ENCODE measurements at places on chromosomes 5 and 9.

DNA sequence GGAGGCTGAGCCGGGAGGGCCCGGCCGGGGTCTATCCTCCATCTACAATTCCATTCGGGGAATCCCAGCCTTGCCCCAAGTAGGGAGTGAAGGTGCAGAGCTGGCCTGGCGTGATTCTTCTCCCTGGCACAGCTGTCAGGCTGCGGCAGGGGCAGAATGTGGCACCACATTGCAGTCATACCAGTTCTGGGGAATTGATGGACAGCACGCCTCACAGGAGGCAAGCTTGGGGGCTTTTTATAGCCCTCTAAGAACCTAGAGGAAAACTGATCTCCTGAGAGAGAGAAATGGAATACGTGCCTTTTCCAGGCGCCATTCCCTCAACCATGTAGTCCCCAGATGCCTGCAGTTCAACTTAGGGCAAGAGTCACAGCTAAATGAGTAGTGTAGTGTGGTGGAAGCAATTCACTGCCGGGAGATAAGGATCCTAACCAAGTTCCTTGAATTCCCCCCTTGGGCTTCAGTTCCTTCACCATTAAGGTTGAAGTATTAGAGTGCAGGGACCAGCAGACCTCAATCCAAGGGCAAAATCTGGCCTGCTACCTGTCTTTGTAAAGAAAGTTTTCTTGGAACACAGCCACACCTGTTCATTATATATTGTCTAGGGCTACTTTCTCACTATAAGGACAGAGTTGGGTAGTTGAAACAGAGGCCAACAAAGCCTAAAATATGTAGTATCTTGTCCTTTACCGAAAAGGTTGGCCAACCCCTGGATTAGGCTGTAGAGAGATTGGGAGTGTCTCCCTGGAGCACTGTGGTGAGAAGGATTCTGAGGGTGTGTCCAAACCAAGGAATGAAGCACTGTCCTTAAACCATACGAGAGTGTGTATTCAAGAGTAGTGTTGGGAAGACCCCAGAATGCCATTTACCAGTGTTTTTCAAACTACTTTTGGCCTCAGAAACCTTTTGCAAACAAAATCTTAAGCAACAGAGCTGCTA lies 10.6 kb downstream of the AFAP1L1 start:
- DNase-seq = no peak

DNA sequence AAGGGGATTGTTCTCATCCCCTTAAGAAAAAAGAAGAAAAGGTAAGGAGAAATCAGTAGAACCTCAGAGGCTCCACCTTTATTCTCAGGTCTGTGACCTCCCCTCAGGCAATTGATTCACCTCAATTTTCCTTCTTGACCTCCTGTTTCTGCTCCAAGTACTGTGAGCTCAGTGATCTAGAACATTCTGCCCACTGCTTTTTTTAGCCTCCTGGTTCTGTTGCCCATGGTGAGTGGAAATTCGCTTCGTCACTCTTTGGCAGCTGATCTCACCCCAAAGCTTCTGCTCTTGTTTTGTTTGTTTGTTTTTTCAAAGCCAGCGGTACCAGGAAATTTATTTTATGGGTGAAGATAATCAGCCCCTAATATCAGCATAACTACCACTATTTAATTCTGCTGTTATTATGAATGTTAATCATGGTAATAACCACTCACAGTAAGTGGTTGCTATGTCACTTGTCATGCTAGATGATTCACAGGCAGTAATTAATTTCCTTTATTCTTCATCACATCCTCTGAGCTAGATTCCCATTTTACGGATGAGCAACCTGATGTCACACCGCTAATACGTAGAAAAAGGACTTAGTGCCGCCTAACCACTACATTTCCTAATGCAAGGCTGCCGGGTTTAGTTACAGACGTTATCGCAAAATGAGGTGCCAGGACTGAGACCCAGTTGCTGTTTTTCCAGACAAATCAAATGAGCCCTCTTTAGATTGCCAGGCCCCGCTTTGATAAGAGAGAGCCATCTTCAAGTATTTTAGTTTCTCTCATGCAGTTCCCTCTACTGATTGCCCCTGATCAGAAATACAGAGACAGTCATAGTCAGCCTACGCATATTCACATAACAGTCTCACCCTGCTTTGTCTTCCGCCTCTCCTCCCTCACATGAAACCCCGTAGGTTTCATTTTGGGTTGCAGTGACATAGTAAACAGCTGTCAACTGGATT lies 78.2 kb downstream of the CYFIP2 start:
- DNase-seq = no peak

DNA sequence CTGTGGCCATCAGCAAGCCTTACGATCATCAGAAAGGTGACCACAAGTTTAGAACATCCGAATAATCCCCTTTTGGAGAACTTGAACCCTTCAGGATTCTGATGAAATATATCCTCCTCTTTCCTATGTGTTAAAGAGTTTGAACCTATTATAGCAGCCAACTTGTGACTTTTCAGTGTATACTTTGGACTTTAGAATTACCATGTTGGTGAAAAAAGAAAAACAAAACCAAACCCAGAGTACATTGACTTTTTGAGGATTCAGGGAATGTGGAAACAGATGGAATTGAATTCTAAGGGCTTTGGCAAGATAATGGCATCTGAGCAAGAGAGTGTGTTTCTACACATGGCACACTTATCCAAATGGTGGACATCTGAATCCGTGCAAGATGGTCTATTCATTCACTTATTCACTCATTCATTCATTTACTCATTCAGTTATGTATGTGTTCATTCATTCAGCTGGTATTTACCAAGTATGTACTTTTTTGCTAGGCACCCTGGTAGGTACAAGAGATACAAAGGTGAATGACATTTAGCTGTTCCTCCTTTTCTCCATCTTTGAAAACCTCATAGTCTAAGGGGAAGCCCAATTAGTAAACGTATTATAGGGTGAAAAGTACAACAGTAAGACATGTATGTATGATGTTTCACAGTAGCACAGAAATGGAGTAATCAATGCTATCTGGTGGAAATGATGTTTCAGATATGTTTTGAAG lies 91.8 kb downstream of the PRDM6 start:
- no peak for DNase-seq

GRCh38 chr5:71860048-71860447 lies 141.0 kb downstream of the CARTPT start:
- DNase-seq = no peak

- DNase-seq = no peak
Measured at GRCh38 chr5:147307170-147307569, 72.3 kb downstream of the STK32A start.

GRCh38 chr5:92758552-92758951 lies 822.5 kb downstream of the NR2F1-AS1 start:
- peak; percentile 32 for DNase-seq

DNA sequence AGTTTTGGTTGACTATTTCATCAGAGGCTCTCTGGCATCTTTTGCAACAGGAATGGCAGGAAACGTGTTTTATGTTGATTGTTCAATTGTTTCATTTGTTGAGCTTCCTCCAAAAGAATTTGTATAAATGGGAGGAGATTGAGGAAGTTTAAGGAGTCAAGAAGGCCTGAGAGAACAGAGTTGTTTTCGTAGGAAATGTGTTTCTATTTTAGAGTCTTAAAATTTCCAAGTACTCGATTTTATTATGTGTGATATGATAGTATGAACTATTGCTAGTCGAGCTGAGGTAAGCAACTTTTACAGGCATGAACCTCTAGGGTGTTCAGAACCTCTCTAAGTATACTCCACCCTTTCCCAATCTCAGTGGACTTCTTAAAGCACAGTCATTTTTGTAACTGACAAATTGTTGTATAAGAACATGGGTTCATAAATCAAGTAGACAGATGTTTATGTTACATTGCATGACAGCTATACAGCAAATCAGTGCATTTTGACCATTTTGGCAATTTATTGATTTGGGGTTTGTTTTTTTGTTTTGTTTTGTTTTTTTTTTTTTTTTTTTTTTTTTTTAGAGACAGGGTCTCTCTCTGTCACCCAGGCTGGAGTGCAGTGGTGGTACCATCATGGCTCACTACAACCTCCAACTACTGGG lies 47.4 kb downstream of the POLK start:
- DNase-seq = peak; percentile 16

DNA sequence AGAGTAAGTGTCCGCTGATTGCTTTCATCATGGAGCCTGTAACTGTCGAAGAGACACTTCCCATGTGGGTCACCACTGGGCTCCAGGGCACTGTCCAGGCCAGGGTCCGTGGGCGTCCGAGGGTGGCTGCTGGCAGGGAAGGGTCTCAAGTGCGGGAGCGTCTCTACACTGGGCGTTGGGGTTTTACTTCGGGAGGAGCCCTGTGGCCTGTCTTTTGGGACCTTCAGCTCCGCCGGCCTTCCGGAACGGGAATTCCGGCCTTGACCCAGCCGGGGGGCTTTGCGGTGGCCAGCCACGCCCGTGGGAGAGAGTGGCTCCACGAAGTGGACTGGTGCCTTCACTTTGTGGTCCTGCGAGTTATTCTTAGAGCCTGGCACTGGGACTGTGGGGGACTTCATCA lies 86.2 kb downstream of the CAMSAP1 start:
- no peak for DNase-seq

- peak; percentile 52 for DNase-seq
Measured at GRCh38 chr9:104850786-104851545, 77.0 kb downstream of the ABCA1 start.

GRCh38 chr9:126699401-126699881 lies 85.7 kb downstream of the LMX1B start:
- no peak for DNase-seq

DNA sequence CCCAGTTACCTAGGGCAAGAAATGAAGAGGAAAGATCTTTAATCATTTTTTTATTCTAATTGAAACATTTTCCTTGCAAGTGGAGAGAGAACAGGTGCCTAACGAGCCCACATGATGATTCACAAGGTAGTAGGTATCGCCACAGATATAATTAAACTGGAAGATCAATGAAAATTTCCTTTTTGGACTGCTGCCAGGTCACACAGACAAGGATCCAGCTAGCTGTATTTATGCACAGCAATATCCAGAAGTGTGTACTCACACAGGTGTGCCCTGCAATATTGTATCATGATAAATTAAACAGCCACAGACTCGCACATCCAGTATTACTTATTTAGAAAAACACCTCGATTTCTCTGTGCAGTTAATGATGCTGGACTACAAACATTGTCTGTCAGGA lies 294.0 kb upstream of the SMARCA2 start:
- DNase-seq = no peak

DNA sequence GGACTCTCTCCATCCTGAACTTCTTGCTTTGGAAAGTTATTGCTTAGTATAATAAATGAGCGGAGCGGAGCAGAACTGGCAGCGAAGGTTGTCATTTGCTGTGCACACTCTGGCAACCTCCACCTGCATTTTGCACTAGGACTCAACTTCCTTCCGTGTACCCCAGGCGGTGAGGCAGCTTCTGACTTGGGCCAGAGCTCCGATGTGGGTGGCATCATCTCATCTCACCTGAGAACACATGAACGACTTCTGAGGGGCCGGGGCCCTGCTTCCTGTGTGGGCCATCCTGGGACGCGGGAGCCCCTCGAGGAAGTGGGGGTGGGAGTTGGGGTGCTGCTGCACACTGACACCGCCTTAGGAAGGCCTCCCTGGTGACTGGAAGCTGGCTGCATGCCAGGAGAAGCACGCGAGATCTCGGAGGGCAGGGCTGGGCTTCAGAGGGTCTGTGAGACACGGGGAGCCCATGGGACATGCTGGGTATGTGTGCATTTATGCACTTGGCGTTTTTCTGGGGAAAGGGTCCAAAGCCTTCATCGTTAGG lies 56.5 kb upstream of the COL5A1 start:
- DNase-seq = no peak

DNA sequence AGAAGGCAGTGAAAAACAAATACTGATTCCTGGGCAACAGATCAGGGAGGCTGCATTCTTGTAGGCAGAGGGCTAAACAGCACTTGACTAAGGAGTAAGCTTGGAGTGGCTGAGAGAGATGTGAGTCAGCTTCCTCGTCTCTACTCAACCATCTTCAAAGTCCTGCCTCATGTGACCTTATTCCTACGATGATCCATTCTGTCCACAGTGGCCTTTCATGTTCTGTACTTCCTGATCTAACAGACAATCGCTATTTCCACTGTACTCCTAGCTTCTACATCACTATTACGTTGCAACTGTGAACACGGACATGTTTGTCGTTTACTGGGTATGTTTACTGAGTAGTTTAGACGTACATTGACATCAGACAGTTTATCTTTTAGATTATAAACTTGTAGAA lies 365.4 kb downstream of the ARL15 start:
- no peak for DNase-seq

- peak; percentile 41 for DNase-seq
Measured at GRCh38 chr5:113052041-113052795, 75.6 kb downstream of the DCP2 start.

DNA sequence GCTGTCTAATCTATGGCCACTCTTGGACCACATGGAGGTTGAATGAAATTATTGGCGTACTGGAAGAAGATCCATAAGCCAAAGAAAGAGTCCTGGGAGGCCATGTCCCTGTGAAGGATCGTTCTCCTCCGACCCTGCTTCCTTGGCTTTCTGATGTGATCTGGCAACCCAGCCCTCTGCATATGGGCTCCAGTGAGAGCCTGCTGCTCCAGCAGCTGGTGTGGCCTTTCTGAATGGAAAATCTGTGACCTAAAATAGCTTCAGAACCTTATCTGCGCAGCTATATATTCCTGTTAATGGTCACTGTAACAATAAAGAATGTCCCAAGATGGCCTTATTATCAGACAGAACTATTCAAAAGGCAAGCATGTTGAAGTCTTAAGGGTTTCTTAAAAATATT lies 40.2 kb upstream of the PHF2 start:
- DNase-seq = no peak

DNA sequence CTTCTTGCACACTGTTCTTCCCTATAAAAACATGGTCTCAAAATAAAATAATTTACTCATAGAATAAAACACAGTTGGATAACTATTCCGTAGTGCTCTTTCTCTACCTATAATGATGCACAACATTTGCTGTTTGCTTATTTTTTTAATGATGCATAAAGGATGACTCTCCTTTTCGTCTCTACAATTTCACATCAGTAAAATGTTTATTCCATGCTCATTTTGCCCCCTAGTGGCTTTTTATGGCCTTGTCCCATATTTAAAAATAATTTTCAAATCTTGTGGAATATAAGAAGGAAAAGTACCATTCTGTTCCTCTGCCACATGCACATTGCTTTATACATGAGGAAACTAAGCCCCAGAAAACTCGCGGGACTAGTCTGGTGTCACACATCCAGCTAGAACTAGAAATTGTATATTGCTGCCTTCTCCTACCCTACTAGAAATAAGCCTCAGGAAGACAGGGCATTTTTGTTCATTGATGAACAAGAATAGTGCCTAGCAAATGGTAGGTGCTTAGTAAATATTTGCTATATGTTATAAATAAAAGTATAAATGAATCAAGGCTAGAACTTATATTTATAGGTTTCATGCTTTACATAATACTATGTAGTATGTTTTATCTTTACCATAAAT lies 12.7 kb downstream of the KCTD16 start:
- DNase-seq = peak; percentile 44

GRCh38 chr9:95648225-95648624 lies 131.5 kb upstream of the PTCH1 start:
- no peak for DNase-seq

- no peak for DNase-seq
Measured at GRCh38 chr9:136829412-136829811, 12.9 kb upstream of the AJM1 start.

DNA sequence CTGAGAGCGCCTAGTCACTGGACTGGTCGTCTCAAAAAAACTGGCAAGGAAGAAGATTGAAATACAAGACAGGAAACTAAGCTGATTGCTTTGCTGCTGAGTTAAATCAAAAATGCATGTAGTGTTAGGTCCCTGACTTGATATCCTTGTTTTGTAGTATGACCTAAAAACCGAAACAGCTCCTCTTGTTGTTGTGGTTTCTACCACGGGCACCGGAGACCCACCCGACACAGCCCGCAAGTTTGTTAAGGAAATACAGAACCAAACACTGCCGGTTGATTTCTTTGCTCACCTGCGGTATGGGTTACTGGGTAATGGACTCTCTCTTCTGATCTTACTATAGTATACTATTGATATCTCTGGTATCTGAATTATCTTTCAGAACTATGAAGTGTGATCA lies 4.3 kb downstream of the MTRR start:
- DNase-seq = no peak

All from GM03348 (cell line).